ENCODE measurements at places on chromosomes 6 and 20.

- DNase-seq: no peak
These were observed 983.5 kb upstream of the FLRT3 start for GRCh38 chr20:15320941-15321340.

GRCh38 chr6:70124882-70125545 lies 177.9 kb downstream of the COL9A1 start:
- no peak for DNase-seq

DNA sequence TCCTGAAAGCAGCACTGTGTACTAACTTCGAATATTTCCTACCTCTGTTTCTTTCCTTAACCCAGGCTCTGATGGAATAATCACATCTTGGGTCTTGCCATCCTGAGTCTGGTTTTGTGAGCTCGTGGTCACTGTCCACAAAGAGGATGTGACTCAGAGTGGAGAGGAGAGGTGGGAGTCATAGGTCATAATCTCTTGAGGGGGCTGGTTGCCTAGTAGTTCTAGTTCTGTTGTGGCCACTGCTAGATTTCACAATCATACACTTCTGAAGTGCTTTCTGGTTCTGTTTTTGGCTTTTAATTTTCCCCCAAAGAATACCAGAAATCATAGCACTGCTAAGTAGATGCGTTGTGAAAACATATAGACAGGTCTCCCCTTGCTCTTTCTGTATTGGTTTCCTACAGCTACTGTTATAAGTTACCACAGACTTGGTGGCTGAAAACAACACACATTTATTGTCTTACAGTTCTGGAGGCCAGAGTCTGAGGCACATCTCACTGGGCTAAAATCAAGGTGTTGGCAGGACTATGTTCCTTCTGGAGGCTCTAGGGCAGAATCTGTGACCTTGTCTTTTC lies 102.8 kb downstream of the NRSN1 start:
- DNase-seq: no peak

DNA sequence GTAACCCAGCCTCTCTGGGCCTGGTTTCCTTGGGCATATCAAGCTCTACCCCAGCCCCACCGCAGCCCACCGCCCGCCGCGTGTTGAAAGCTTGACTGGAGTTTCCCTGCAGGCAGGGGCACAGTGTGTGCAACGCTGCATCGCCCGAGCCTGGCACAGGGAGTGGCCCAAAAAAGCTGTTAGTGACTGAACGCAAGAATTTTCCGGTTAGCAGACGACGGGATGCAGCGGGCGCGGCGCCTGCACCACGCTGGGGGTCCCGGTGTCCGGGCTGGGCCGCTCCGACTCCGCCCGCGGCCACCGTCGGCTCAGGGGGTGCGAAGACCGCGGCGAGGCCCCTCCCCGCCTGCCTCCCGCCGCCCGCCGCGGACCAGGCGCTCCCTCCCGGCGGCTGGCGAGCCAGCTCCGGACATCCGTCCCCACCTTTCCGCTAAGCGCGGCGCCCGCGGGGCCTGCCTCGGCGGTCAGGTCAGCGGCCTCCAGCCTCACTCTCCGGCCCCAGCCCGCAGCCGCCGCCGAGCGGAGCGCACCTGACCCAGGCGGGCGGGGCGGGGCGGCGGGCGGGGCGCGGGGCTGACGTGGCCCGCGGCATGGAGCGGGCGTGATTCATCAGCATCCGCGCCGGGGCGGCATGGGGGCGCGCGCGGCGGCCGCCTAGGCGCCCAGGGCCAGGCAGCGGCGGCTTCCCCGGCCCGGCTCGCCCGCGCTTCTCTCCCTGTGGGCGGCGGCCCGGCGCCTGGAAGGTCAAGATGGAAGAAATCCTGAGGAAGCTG lies at the start of gene ARFGEF3:
ARFGEF3 (plus strand) TSS at position 602 of the 773 bp plus-strand sequence; CDS start at position 750, 148 bp downstream.
- DNase-seq: peak; percentile 27

DNA sequence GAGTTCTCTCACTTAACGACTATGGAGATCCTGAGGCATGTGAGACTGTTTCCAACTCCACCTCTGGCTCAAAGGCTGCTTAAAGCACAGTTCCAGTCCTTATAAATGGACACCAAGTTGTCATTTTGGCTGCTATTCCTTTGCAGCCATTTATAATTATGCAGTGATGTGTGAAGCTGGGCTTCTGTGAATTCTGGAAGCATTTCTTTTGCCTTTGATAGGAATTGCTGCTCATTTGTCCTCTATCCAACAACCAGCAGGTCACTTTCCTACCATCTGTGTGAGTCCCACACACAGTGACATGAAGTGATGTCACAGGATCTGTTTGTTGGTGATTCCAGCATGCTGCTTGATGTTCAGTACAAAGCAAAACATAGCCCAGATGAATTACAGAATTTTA lies 28.5 kb upstream of the EFHC1 start:
- DNase-seq: no peak

DNA sequence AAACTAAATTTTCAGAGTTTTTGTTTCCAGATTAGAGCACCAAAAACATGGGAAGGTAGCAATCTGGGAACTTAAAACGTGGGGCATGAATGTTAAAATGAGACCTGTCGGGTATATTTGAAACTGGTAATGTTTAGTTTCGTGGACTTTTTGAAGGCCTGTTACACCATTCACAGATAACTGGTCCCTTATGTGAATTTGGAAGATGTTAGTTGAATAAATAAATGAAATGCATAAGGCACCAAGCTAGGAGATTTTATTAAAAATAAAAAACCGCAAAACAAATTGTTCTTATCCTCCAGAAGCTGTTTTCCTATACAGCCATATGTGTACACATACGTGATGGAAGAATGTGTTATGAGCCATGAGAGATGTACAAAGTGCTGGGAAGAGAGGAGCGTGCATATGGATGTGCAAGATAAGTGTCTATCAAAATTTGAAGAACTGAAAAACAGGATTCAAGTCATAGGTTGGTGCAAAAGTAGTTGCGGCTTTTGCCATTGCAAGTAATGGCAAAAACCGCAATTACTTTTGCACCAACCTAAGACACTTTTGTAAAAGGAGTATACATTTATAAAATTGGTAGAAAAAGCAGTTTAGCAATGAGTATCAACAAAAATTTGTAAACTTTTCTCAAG lies 700 bp upstream of the MCUR1 start:
- DNase-seq: no peak

DNA sequence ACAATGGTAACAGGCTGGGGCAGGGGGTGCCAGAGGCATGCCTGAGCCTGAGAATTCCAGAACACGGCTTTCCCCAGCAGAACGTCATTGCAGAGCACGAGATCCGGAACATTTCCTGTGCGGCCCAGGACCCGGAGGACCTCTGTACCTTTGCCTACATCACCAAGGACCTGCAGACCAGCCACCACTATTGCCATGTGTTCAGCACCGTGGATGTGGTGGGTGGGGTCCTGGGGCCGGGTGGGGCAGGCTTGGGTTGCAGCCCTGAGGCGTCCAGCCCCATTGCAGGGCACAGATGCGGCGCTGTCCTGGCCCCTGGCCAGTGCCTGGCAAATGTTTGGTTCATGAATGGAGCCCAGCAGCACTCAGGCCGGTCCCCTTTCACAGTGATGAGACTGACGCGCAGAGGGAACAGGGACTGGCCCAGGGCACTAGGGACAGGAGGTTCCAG lies 57.1 kb downstream of the TCP11 start:
- DNase-seq: no peak

DNA sequence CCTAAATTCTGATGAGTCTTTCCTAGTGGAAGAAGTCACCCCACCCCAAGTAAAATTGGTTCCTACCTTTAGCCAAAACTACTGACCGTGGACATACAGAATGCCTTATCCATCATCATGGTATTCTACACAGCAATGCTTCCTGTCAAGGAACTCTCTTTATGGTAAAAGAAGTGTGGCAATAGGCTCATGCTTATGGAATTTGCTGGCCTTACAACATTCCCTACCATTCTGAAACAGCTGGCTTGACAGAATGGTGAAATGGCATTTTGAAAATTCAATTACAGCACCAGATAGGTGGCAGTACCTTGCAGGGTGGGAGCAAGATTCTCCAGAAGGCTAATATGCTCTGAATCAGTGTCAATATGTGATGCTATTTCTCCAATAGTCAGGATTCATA lies 41.8 kb upstream of the BACH2 start:
- no peak for DNase-seq

DNA sequence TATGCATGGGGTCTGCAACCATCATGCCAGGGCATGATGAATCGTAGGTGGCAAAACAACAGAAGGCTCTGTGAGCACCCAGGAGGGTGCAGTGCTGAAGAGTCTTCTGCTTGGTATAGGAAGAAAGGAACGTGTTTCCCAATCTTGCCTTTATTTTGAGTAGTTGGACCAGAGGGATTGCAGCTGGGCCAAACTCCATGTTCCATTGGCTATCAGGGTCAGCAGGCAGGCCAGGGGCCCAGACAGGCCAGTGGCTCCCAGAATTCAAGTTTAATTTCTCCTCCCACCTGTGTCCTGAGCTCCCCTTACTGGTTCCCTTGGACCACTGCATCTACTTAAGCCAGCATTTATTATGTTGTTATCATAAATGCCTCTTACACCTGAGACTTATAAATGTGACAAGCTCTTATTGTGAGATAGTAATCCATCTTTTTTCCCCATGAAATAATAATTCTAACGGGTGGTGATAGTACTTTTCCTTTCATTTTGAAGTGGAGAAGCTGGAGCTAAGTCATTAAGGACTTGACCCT lies 918 bp upstream of the TRIM38 start:
- DNase-seq: no peak

- peak; percentile 8 for DNase-seq
These were observed 428.3 kb upstream of the ARID1B start for GRCh38 chr6:156348849-156349248.

- no peak for DNase-seq
These were observed 564.4 kb downstream of the HAO1 start for GRCh38 chr20:7375905-7376304.

DNA sequence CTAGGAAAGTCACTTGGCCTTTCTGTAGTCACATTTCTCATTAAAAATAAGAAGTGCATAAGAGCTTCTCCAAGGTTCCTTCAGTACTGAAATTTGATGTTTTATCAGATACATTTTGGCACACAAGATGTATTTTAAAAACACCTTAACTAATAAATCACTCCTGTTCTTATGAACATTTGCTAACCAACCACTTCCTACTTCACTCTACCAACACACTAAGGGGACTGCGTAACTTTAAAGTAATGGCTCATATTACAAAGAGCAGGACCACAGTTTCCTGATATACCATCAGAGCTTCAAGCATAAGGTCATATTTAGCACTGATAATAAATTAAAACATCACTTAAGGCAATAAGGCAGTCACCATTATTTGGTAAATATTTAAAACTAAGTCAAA lies 104.4 kb downstream of the RALGAPA2 start:
- no peak for DNase-seq

DNA sequence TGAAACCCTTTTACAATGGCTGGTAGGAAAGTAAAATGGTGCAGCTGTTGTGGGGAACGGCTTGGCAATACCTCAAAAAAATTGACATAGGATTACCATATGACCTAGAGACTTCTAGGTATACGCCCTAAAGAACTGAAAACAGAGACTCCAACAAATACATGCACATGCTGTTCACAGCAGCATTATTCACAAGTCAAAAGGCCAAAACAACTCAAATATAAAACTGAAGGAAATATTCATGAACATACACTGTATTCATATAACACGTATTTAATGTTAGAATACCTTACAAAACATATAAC lies 74.6 kb downstream of the FOXA2 start:
- DNase-seq: no peak

- DNase-seq: no peak
These were observed 320.6 kb downstream of the QKI start for GRCh38 chr6:163735076-163735475.
